ENCODE measurements at places on chromosomes 16 and 17.

GRCh38 chr16:14017886-14018285 is 53.2 kb upstream of the MRTFB start:
- DNase-seq = no peak

DNA sequence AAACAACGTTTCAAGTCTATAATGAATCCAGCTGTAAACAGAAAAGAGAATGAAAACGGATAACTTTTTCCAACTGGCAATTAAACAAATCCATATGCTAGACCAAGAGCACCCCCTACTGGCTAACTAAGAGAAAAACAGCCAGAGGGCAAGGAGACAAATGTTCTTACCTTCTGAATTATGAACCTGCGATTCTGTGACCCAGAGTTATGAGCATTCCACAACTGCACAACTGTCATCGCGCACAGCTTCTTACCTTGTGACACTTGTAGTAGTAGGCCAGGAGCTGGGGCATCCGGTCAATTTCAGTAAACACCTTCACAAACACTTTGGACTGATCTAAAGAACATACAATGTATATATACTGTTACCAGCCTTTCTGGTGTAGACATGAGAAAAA is 18.6 kb downstream of the COG7 start:
- DNase-seq = peak; percentile 23

GRCh38 chr17:51056813-51057510 is 63.7 kb downstream of the SPAG9 start:
- no peak for DNase-seq

- no peak for DNase-seq
Observed at GRCh38 chr17:42247734-42248133, 28.5 kb downstream of the STAT5B start.

GRCh38 chr17:68459037-68459639 is 1.8 kb upstream of the WIPI1 start:
- DNase-seq = no peak

- DNase-seq = no peak
Observed at GRCh38 chr17:60392845-60393702, 1.1 kb upstream of the USP32 start.

DNA sequence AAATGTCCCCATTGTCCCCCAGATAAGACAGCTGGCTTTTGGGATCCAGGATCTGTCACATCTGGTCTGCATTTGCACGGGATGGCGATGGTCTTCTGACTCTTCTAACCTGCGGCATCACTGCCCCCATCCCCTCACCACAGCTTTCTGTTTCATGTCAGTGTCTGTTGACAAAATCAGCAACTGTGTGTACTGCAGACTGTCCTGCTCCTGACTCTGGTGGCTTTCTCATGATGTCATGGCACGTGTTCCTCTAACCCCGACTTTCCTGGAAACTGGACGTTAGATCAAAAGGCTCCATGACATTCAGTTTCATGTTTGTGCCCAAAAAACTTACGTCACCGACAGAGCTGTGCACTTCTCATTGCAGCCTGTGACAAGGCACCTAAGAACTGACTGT is 30.1 kb upstream of the CPNE2 start:
- no peak for DNase-seq

DNA sequence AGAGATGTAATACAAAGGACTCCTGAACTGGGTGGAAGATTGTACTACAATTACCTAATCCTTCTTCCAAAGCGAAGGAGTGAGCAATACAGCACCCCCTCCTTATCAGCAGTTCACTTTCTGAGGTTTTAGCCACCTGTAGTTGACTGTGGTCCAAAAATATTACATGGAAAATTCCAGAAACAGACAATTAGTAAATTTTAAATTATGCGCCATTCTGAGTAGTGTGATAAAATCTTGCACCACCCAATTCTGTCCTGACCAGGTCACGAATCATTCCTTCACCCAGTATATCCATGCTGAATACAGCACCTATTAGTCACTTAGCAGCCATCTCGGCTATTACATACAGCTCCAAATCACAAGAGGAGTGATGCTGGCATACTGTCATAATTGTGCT is 23.2 kb downstream of the VPS53 start:
- no peak for DNase-seq

DNA sequence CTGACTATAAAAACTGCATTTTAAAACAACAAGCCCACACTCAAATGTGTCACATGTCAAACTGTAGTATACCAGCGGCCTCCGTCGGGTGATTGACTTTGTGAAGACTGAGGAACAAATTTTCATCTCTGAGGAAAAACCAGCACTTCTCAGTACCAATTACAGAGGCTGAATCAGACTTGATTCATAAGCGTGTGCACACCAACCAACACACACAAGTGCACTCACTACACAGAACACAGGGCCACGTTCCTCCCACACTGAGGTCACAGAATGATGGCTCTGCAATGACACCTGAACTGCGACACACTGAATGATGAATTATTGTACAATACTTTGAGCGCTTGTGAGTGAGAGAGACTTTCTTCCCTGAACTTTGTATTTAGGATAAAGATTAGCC is 29.6 kb downstream of the XPO6 start:
- DNase-seq = no peak

- no peak for DNase-seq
Observed at GRCh38 chr16:28112908-28113307, 49.4 kb upstream of the GSG1L start.
